H54 (cell line): ENCODE measurements at places on chromosomes 7 and 10.
A peak's percentile ranks its signal among the peaks of the same experiment; 100 is the strongest.

GRCh38 chr10:31929261-31930022 lies 811 bp upstream of the ARHGAP12 start:
- no peak for DNase-seq

GRCh38 chr10:60767424-60767823 lies 10.9 kb upstream of the CDK1 start:
- no peak for DNase-seq

DNA sequence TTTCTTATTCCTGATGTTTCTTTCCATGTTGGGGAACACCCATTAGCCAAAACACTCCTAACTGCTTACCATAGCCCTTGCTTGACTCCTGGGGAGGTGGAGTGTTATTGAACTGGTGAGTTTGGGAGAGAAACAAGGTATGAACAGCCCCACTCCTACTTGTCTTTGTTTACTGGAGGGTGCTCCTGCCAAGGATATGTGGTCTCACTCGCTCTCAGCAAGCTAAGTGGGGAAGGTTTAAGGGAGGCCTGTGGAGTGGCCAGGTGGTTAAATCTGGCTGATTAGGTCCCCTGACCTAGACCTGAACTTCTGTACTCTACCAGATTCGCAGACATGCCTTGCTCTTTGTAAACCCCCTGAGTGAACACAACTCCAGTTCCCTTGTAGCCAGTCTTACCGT lies 300.1 kb downstream of the PTEN start:
- no peak for DNase-seq

DNA sequence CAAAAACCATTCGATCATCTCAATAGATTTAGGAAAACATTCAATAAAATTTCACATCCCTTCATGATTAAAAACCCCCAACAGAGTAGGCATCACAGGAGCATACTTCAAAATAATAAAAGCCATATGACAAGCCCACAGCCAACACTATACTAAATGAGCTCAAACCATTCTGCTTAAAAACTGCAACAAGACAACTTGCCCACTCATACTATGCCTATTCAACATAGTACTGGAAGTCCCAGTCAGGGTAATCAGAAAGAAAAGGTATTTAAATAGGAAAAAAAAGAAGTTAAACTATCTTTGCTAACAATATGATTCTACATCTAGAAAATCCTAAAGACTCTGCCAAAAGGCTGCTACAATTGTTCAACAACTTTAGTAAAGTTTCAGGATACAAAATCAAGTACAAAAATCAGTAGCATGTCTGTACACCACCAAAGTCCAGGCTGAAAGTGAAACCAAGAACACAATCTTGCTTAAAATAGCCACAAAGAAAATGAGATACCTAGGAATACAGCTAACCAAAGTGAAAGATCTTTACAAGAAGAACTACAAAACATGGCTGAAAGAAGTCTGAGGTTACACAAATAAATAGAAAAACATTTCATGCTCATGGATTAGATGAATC lies 882.6 kb downstream of the GRM8 start:
- no peak for DNase-seq

DNA sequence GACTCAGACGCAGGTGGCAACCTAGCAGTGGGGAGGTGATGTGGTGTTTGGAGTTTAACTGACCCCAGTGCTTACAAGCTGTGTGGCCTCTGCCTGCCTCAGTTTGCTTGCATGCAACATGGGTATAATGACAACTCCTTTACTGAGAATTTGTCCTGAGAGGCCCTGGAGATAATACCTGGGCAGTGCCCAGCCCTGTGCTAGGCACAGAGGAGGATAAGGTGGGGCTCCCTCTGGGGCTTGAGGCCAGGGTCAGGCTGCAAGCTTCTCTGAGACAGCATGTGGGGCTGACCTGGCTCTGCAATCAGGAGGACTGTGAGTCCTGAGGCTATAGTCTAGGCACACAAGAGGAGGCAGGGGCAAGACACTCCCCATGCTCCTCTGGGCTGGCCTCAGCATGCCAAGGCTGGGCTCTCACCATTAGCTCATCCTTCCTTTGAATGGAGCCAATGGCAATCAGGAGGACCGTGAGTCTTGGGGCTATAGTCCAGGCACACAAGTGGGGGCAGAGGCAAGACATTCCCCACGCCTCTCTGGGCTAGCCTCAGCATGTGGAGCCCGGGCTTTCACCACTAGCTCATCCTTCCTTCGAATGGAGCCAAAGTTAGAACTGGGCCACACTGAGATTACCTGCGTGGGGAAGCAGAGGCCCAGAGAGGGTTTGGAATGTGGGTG lies 147.9 kb downstream of the RPS24 start:
- no peak for DNase-seq

DNA sequence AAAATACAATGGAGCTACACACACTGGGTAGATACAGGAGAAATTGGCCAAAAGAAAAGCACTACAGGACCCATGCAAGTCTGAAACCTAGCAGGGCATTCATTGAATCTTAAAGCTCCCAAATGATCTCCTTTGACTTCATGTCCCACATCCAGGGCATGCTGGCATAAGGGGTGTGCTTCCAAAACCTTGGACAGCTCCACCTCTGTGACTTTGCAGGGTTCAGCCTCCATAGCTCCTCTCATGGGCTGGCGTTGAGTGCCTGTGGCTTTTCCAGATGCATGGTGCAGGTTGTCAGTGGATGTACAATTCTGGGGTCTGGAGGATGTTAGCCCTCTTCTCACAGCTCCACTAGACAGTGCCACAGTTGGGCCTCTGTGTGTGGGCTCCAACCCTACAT lies 626.3 kb upstream of the POT1 start:
- no peak for DNase-seq

- no peak for DNase-seq
Measured at GRCh38 chr10:23918839-23919238, 290.1 kb upstream of the KIAA1217 start.

DNA sequence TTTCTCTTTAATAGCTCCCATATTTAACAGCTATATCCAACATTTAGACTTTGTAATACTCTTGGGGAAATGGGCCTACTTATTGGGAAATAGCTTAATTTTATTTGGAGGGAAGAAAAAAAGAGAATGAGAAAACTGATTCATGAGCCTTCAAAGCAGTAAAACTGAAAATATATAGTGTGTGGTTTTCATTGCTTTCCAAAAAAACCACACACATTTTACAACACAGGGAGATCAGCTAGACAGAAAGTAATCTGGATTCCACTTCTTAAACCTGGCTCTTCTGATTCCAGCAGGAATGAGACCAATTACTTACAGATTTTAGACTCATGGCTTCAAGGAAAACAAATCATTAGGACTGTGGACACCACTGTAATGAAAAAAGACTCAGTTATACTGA lies 48.7 kb downstream of the CH25H start:
- DNase-seq, result no peak

DNA sequence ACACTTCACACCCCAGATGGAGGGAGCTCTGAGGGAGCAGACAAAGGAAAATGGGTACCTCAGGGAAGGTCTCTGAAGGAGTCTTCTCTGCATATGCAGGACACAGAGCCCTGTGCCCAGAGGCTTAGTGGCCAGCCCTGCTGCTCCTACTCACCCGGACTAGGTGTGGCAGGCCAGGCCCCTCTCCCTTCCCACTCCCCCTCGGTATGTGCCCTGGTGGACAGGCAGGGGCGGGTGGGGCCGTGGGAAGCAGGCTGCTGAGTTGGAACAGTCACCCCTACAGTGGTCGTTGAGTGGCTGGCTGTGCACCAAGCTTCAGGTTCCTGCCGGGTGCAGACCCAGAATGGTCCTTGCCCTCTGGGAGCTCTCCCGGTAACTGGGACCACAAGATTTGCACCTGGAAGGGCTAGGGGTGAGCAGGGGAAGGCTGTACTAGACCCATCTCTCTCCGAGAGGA lies 68.6 kb downstream of the ZMIZ1 start:
- no peak for DNase-seq

DNA sequence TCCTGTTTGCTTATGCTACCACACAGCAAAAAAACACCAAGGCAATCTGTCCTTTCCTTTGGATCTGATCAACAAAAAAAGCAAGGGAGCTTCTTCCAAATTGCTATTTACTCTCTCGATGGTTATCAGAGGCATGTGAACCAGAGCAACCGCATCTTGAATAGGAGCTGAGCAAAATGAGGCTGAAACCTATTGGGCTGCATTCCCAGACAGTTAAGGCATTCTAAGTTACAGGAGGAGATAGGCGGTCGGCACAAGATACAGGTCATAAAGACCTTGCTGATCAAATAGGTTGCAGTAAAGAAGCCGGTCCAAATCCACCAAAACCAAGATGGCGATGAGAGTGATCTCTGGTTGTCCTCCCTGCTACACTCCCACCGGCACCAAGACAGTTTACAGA lies 76.8 kb upstream of the FRMD4A start:
- DNase-seq, result no peak

GRCh38 chr10:89566992-89567391 lies 31.6 kb upstream of the SLC16A12 start:
- no peak for DNase-seq

- no peak for DNase-seq
Measured at GRCh38 chr10:17227367-17228090, 512 bp upstream of the VIM start.

DNA sequence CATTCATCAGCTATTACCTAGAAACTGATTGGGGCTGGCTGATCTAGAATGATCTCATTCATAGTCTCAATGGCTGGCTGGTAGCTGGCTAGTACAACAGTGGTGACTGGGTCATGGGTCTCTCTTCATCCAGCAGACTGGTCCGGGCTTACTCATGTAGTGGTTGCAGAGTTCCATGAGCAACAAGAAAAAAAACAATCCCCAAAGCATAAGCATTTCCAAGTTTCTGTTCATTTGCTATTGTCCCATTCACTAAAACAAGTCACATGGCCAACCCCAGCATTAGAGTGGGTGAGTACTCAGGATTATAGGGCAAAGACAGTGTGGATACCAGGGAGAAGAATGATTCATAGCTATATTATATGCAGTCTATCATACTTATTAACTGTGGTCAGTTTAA lies 85.2 kb upstream of the SEMA3C start:
- DNase-seq, result peak; percentile 35

GRCh38 chr10:27658788-27659187 lies 86.8 kb downstream of the MKX start:
- peak; percentile 40 for DNase-seq

DNA sequence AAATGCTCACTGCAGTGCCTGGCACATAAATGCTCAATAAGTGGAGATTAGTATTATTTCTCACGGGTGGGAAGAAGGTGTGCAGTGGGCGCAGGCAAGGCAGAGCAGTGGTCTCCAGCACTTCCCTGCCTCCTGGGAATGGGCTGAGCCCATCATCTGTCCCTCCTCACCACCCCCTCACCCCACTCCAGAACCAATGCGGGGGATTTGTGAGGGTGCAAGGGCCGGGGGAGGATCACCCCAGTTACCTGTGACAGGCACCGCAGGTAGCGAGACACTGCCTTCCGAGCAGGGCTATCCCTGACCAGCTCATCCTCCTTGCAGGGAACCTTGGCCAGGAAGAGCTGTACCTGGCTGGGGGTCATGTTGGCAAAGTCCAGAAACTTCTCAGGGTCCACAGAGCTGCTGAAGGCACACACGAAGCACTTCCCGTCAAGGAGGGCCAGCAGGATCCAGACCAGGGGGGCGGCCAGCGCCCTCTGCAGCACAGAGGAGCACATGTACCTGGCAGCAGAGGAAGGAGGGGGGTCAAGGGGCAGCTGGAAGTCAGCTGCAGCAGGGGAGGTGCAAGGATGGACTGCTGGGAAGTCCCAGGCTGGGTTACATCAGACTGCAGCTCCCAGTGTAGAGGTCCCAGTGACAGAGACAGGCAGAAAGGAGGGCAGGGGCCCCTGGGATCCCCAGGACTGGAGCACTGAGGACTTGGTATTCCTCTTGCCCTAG lies 2.8 kb downstream of the CALHM3 start:
- peak; percentile 33 for DNase-seq

DNA sequence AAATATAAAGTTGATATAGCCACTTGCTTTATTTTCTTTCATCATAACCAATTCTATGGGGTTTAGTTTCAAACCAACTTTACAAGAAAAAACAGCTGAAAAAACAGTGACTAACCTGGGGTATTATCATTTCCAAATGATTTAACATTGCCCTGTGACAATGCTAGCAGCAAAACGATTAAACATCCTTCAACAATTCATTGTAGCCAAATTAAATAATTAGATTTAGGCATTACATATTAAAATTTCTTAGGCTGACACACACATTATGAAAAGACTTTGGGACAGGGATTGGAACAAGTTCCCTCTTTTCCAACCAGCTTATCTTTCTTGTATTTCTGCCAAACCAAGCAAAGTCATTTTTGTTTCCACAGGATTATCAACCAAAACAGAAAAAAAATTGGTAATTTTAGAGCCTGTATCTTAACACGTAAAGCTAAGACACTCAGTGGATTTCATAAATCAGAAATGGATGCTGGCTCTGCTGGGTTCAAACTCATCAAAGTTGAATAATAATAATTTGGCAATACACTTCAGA lies 84.0 kb downstream of the SEMA3D start:
- DNase-seq, result no peak

- DNase-seq, result no peak
Measured at GRCh38 chr7:16770657-16771329, 17.2 kb downstream of the TSPAN13 start.

GRCh38 chr10:119315128-119316001 lies 108.0 kb downstream of the GRK5 start:
- peak; percentile 79 for DNase-seq

DNA sequence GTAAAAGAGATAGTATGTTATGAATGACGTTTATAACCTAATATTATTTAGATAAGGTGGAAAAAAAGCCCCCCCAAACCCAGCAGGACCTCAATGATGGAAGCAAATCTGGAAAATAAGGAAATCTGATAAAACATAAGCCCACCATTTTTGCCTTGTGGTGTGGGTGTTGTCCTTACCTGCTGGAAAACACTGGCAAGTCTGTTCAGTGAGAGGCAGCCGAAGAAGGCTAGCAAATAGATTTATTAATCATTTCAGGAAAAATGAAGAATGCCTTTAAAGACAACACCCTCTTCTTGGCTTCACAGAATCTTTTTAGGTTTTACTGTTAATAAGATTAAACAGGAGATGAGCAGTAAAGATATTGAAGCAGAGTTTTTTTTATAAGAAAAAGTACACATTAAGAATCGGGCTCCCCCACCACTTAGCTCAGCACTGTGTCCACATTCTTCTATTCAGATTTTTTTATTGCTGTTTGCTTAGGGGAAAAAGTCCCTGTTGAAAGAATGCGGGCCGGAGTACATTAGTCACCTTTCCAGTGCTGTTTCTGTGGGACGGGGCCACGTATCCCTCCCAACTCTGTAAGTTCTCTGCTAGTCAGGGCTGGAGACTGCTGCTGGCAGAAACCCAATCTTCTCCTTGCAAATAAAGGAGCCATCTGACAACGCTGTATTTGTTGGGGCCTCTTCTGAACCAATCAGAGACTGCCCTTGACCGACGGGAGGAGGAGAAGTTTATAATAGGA lies 104.1 kb downstream of the EVX1 start:
- peak; percentile 75 for DNase-seq

DNA sequence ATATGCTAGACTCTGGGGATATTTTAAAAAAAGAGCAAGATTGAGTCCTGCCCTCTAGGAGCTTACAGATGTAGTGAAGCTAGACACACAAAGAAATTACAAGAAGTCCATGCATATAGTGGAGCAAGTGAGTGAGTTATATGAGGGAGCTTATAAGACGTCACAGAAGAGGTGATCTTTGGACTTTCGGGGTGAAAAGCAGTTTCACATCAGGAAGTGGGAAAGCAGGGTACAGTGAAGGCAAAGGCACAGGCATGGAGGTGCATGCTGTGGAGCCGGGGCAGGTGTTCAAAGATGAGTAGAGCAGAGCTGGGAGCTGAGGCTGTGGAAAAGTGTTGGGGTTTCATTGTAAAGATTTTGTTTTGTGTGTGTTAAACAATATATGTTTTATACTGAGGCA lies 38.5 kb upstream of the EXOC6 start:
- no peak for DNase-seq

- no peak for DNase-seq
Measured at GRCh38 chr10:46330894-46331293, 44.1 kb downstream of the ANTXRL start.

- DNase-seq, result no peak
Measured at GRCh38 chr10:66916030-66916429, 9.8 kb upstream of the LRRTM3 start.
